ENCODE measurements at places on chromosomes 13 and 19.

DNA sequence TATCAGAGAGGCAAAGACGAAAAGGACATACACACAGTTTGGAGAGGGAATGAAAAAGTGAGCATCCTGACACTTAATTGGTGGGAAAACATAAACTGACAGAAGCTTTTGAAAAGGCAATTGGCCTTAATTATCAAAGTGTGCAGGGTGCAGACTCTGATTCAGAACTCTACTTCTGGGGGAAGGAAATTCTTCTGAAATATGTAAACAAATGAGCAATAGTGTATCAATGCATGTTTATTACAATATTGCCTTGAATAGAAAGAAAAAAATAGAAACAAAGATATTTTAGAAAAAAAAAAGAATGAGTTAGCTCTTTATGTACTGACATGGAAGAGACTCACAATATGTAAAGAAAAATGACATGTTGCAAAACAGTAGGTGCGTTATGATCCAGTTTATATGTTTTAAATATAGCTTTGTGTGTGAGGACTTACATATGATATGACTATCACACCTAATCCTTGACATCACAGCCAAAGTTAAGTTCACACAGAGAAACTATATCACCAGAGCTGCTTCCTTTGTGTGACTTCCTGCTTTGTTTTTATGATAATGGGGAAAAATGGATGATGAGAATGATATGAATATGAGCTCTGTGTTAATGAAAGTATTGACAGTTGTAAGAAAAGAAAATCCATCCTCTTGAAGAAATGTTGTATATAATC is 182.4 kb downstream of the KCTD12 start:
- ATAC-seq, result no peak

GRCh38 chr19:5048091-5048726 is 79.3 kb downstream of the KDM4B start:
- ATAC-seq, result peak; percentile 94

DNA sequence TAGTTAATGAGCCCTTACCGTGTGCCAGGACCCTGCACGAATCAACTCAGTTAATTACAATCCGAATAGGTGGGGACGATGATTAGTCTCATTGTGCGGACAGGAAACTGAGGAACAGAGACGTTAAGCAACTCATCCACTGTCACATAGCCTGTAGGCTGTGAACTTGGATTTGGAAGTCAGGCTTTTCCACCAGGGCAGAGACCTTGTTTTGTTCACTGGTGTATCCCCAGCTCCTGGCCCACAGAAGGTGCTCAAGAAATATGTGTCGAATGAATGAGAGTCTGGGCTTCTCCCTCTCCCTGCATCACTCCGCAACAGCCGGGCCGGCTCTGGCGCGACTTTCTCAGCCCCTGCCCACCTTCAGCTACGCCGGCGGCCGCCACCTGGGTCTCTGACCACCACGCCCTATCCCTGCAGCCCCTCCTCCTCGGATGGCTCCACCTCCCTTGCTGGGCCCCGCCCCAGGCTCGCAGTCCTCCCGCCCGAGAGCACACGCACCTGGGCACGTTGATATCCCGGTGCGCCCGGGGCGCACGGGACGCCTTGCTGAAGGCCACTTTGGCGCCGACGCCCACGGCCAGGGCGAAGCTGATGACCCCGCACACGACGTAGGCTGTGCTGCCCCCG is 1.3 kb downstream of the SHISA7 start:
- no peak for ATAC-seq

GRCh38 chr13:114074671-114075315 is 57.6 kb downstream of the RASA3 start:
- ATAC-seq, result no peak

GRCh38 chr19:27822336-27822735 is 1390.6 kb downstream of the UQCRFS1 start:
- ATAC-seq, result no peak

DNA sequence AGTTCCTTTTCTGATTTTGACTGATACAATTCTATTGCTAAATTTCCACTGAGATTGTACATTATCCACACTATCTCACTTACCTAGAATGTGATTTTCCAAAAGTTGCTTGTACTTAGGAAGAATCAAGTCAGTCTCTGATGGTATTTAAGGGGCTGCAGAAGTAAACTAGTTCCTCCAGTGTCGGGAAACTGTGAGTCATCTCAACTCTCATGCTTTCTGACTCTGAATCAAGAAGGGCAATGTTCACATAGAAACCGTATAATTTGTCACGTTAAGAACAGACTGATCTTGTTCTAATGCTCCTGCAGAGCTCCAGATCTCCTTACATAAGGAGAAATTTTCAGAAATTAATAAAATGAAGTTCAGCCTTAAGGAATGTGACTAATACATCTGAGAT is 369.3 kb downstream of the KLF5 start:
- ATAC-seq, result peak; percentile 79

- peak; percentile 53 for ATAC-seq
Measured at GRCh38 chr13:30719525-30719914, 15.8 kb upstream of the ALOX5AP start.

GRCh38 chr13:60463787-60464186 is 66.8 kb downstream of the TDRD3 start:
- ATAC-seq, result no peak

GRCh38 chr13:95614641-95615245 is 29.8 kb downstream of the DZIP1 start:
- ATAC-seq, result no peak

- ATAC-seq, result peak; percentile 59
Measured at GRCh38 chr19:48510421-48511268, 990 bp downstream of the LMTK3 start.

DNA sequence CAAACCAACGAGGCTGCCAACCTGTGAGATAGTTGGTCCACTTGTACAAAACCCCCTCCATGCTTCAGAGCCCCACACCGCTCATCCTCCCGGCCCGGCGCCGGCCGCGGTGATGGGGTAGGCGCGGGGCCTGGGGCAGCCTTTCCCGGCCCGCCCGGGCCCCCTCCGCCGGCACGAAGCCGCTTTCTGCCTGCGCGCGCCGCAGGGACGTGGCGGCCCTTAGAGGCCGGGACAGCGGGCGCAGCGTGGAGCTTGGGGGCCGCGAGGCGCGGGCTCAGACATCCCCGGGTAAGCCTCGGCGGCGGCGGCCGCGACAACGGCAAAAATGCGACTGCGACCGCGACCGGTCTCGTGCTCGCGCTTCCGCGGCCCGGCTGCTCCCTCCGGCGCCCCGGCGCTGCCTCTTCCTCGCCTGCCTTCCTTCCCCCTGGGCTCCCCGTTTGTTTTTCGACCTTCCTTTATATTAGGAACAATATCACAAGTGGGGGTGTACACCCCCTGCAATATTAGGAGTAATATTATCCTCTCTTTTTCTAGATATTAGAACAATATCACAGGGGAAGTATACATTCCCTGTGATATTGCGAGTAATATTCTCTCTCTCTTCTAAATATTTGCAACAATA is 53.9 kb upstream of the CEACAM21 start:
- ATAC-seq, result peak; percentile 59

DNA sequence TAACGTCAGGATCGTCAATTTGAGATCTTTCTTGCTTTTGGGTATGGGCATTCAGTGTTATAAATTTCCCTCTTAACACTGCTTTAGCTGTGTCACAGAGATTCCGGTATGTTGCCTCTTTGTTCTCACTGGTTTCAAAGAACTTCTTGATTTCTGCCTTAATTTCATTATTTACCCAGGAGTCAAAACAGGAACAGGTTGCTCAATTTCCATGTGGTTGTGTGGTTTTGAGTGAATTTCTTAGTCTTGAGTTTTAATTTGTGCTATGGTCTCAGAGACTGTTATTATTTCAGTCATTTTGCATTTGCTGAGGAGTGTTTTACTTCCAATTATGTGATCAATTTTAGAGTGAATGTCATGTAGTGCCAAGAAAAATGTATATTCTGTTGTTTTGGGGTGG is 153.1 kb downstream of the PCDH17 start:
- no peak for ATAC-seq

DNA sequence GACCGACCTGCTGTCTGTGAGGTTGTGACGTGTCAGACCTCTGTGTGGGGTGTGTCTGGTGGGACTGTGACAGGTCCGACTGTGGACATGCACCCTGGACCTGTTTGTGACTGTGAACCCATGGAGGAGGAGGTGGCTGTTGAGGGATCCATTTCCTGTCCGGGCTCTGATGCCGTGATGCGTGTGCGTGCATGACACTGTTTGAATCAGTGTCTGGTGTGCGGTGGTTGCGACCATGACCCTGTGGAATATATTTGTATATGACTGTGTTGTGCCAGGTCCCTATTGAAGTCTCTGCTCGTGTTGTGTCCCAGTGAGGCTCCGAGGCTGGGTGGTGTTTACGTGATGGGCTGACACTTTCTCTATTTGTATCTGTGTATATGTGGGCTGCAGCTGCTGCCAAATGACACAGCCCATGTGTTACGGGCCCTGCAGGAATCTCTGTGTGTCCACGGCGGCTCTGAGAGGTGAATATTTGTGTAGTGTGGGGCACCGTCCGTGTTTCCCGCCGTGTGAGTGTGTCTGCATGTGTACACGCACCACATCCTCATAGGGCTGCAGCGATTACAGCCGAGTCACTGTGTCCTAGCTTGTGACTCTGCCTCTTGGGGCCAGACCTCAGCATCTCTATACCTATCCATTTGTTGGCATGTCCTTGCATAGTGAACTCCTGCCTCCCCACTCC is 18.3 kb downstream of the CCDC97 start:
- ATAC-seq, result no peak

- no peak for ATAC-seq
Measured at GRCh38 chr19:10952809-10953208, 8.0 kb upstream of the SMARCA4 start.

- ATAC-seq, result no peak
Measured at GRCh38 chr19:31908496-31909225, 436.7 kb upstream of the ZNF507 start.

GRCh38 chr13:44573071-44573470 is 3.1 kb downstream of the TSC22D1 start:
- no peak for ATAC-seq

- no peak for ATAC-seq
Measured at GRCh38 chr19:32687681-32688080, 3.9 kb upstream of the NUDT19 start.

GRCh38 chr19:4534836-4535658 is at the start of gene PLIN5:
Gene PLIN5, minus strand, starts transcription at chr19:4535224. Its CDS starts 1,150 bp downstream, at chr19:4534074.
- ATAC-seq, result peak; percentile 82

GRCh38 chr19:33683881-33684537 is 62.3 kb downstream of the CHST8 start:
- no peak for ATAC-seq

DNA sequence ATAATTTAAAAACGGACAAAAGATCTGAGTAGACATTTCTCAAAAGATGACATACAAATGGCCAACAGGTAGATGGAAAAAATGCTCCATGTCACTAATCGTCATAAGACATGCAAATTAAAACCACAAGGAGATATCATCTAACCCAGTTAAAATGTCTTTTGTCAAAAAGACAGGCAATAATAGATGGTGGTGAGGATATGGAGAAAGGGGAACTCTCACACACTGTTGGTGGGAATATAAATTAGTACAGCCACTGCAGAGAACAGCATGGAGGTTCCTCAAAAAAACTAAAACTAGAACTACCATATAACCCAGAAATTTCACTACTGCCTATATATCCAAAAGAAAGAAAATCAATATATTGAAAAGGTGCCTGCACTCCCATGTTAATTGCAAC is 37.9 kb downstream of the OR10H4 start:
- no peak for ATAC-seq

DNA sequence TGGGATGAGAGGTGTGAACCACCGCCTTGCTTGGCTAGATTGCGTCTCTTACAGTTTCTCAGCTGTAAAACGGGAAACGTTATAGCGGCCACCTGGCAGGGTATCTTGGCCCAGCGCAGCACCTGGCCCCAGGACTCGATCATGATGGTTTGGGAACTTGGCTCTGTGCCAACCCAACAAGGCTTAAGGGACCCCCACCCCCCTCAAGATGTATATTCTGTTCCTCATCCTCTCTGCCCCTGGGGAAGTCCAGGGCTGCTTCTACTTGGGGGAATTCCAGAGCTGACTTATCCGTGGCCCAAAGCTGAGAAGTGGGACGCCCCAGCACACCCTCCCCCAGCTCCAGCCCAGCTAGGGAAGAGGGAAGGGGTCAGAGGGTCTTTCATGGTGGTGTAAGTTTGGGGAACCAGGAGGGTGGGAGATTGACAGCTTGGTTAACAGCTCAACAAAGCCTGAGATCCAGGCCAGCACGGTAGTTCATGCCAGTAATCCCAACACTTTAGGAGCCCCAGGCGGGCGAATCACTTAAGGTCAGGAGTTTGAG is 695 bp downstream of the ICAM1 start:
- no peak for ATAC-seq

GRCh38 chr19:12937093-12937926 is 1.1 kb upstream of the CALR start:
- no peak for ATAC-seq

DNA sequence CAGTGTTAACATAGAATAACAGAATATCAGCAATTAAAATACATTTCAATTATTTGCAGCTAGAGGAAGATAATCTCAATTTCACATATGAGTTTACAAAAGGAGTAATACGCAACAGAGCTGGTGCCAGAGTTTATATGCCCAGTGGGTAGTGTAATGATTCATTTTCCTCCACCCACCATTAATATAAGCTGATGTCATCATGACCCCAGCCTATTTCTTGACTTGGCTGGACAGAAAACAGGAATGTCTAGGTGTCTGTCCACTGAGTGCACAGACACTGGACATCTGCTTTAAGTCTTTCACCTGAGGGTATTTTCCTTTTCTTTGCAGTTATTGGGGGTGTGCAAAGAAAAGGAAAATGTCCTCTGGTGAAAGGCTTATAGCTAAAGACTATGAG is 335.5 kb downstream of the TBC1D4 start:
- no peak for ATAC-seq

DNA sequence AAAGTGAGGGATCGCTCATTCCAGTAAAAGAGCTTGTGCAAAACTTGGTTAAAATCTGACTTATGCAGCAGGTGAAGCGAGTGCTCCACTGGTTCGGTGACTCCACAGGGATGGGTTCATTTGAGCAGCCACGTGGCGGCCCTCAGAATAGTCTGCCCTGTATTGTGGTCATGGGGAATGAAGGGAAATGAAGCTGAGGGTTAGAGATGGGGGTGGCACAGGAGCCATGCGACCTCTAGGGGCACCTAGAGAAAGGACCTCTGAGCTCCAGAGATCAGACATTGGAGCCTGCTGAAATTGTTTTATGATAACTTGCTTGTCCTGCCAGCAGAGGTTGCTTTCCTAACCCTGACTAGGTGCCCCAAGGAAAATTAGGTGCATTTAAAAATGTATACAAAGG is 26.6 kb downstream of the CBY2 start:
- 0 out of 3 replicates have a peak, but pooled peaks have one; percentile 30 for ATAC-seq

GRCh38 chr19:40609561-40610395 is 8.6 kb downstream of the LTBP4 start:
- ATAC-seq, result peak; percentile 84

DNA sequence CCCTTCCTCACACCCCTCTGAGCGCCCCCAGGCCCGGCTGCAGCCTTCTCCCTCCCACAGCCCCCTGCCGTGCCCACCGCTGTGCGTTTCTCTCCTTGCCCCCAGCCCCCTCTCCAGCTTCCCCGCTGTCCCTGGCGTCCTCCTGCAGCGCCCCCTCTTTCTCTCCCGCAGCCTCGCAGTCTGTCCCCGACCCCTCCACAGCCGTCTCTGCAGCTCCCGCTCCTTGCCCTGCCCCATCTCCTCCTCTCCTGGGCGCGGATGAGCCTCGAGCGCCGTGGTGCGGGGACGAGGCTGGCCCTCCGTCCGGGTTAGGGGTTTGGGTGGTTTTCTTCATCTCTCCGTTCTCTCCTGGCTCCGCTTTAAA is 1.1 kb downstream of the KMT5C start:
- no peak for ATAC-seq

- no peak for ATAC-seq
Measured at GRCh38 chr19:571566-571974, 826 bp upstream of the BSG start.

- no peak for ATAC-seq
Measured at GRCh38 chr19:45400192-45400591, 4.7 kb downstream of the PPP1R13L start.

GRCh38 chr19:33465371-33465770 is 56.2 kb downstream of the PEPD start:
- ATAC-seq, result no peak
